Hypothalamus (tissue), 51 donors: ENCODE measurements at places on chromosomes 13 and 19.

- no peak for DNase-seq
Measured at GRCh38 chr13:23636360-23636759, 66.1 kb downstream of the TNFRSF19 start.

DNA sequence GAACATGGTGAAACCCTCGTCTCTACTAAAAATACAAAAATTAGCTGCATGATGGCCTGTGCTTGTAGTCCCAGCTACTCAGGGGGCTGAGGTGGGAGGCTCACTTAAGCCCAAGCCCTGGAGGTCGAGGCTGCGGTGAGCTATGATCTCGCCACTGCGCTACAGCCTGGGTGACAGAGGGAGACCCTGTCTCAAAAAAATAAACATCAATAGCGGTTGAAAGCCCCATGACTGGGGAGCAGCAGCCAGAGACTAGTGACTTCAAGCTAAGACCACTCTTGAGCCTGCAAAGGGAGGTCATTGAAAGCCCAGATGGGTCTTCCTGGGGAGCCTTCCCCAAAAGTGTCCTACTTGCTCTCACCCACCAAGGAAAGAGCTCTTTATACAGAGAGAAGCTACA lies 11.9 kb upstream of the ZNF709 start:
- DNase-seq: no peak

DNA sequence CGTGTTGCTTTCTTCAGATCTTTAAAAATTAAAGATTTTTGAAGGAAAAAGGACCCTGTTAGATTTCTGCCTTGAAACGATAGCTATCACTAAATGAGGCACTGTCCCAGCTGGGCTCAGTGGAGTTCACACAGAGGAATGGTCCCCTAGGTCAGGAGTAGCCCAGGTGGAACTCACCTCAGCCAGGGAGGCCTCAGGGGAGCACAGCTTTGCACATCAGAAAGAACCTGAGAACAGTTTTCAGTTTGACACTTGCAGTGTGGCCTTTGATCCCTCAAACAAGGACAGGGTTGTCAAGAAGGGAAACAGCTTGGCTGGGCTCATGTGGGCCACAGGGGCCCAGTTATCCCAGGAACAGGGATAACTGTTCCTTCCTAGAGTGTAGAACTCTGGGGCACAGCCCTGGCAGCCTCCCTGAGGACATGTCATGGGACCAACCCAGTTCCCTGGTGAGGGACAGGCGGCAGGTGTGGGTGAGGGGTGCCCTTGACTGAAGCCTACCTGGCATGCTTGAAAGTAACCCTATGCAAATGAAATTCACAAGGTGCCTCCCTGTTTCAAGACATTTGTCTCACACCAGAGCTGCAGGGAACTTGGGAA lies 59.4 kb downstream of the CHST8 start:
- no peak for DNase-seq

- DNase-seq: no peak
Measured at GRCh38 chr19:56690670-56691069, 19.1 kb upstream of the ZNF835 start.

- DNase-seq: no peak
Measured at GRCh38 chr19:3276341-3276799, 51.9 kb downstream of the CELF5 start.

- DNase-seq: no peak
Measured at GRCh38 chr13:30103161-30103840, 204.1 kb downstream of the KATNAL1 start.

GRCh38 chr13:69459346-69459745 lies 648.3 kb upstream of the ATXN8OS start:
- DNase-seq: no peak

- DNase-seq: no peak
Measured at GRCh38 chr13:88585861-88586260, 914.7 kb downstream of the SLITRK5 start.
